Placental pericyte (primary cell): ENCODE measurements at places on chromosomes 7 and 10. TPM values are rescaled to one million over a fixed set of nuclear protein-coding genes. Genes with fewer than 3 reads are reported as not detected.

Gene OR9A2
- total RNA-seq = not detected in 2 replicates

Gene SLC26A3
- total RNA-seq = not detected in 2 replicates

Gene OGDHL
- total RNA-seq = 0.14 and 0.22 TPM in 2 replicates

Gene HTR7
- total RNA-seq = 13.5 and 18.2 TPM in 2 replicates

Gene ADRB1
- total RNA-seq = not detected in 2 replicates

Gene SUN3
- not detected in 2 replicates for total RNA-seq

Gene NPC1L1
- under 0.01 TPM in 1 of 2 replicates, not detected in the other for total RNA-seq

Gene STAG3
- total RNA-seq = 0.44 and 1.1 TPM in 2 replicates

Gene NEURL1
- 0.43 and 1.5 TPM in 2 replicates for total RNA-seq

Gene NUPR2
- not detected in 2 replicates for total RNA-seq

Gene ITPRID1
- not detected in 2 replicates for total RNA-seq

Gene VENTX
- total RNA-seq = not detected in 2 replicates

Gene FAM204A
- 48.1 and 56.7 TPM in 2 replicates for total RNA-seq

Gene KLLN
- 0.66 and 1.0 TPM in 2 replicates for total RNA-seq

Gene CCDC136
- total RNA-seq = 4.9 and 6.3 TPM in 2 replicates

Gene SCART1
- total RNA-seq = 2.1 and 3.1 TPM in 2 replicates

Gene IFIT2
- 2.7 and 7.4 TPM in 2 replicates for total RNA-seq

Gene ITGA8
- under 0.01 and 13.9 TPM in 2 replicates for total RNA-seq

Gene PLEKHS1
- under 0.01 TPM in 1 of 2 replicates, not detected in the other for total RNA-seq

Gene RSPH10B2
- 0.22 TPM in 1 of 2 replicates, not detected in the other for total RNA-seq

Gene PGAM1
- total RNA-seq = 274 and 654 TPM in 2 replicates

Gene GIMAP4
- 0.14 TPM in 1 of 2 replicates, not detected in the other for total RNA-seq

Gene ZNF365
- 0.88 and 7.0 TPM in 2 replicates for total RNA-seq

Gene MAT1A
- total RNA-seq = not detected in 2 replicates

Gene GCK
- total RNA-seq = 0.22 TPM in 1 of 2 replicates, not detected in the other

Gene TTYH3
- total RNA-seq = 51.4 and 93.5 TPM in 2 replicates

Gene PDCD11
- total RNA-seq = 44.2 and 62.6 TPM in 2 replicates

Gene AIMP2
- total RNA-seq = 57.3 and 58.7 TPM in 2 replicates

Gene ZPBP
- total RNA-seq = not detected in 2 replicates

Gene SORBS1
- total RNA-seq = 0.44 and 1.3 TPM in 2 replicates

Gene CALCR
- under 0.01 and 0.14 TPM in 2 replicates for total RNA-seq

Gene PAPOLB
- under 0.01 and 0.14 TPM in 2 replicates for total RNA-seq

Gene MRC1
- total RNA-seq = under 0.01 and 0.43 TPM in 2 replicates

Gene PBLD
- 4.2 and 4.9 TPM in 2 replicates for total RNA-seq

Gene GRB10
- total RNA-seq = 30.5 and 41.8 TPM in 2 replicates

Gene ACHE
- total RNA-seq = 0.14 and 0.22 TPM in 2 replicates

Gene XRCC2
- 0.22 and 7.4 TPM in 2 replicates for total RNA-seq

Gene EPO
- total RNA-seq = not detected in 2 replicates

Gene SBDS
- total RNA-seq = 71.3 and 105 TPM in 2 replicates

Gene SDK1
- total RNA-seq = 1.1 and 2.0 TPM in 2 replicates

Gene SFTPA1
- total RNA-seq = not detected in 2 replicates

Gene TMEM139
- total RNA-seq = not detected in 2 replicates

Gene ZNF398
- 9.4 and 23.9 TPM in 2 replicates for total RNA-seq

Gene NPSR1
- not detected in 2 replicates for total RNA-seq

Gene ATOH7
- not detected in 2 replicates for total RNA-seq

Gene GLI3
- total RNA-seq = 5.9 and 8.2 TPM in 2 replicates

Gene TFEC
- under 0.01 TPM in 1 of 2 replicates, not detected in the other for total RNA-seq

Gene LIPM
- not detected in 2 replicates for total RNA-seq

Gene SLK
- total RNA-seq = 59.0 and 59.3 TPM in 2 replicates

Gene SLC13A1
- not detected in 2 replicates for total RNA-seq

Gene TRPV5
- not detected in 2 replicates for total RNA-seq

Gene CALML3
- total RNA-seq = not detected in 2 replicates
